Inflammatory macrophage treated with lipopolysaccharide for 4 hours (primary cell): ENCODE measurements at places on chromosomes 16 and 17.

DNA sequence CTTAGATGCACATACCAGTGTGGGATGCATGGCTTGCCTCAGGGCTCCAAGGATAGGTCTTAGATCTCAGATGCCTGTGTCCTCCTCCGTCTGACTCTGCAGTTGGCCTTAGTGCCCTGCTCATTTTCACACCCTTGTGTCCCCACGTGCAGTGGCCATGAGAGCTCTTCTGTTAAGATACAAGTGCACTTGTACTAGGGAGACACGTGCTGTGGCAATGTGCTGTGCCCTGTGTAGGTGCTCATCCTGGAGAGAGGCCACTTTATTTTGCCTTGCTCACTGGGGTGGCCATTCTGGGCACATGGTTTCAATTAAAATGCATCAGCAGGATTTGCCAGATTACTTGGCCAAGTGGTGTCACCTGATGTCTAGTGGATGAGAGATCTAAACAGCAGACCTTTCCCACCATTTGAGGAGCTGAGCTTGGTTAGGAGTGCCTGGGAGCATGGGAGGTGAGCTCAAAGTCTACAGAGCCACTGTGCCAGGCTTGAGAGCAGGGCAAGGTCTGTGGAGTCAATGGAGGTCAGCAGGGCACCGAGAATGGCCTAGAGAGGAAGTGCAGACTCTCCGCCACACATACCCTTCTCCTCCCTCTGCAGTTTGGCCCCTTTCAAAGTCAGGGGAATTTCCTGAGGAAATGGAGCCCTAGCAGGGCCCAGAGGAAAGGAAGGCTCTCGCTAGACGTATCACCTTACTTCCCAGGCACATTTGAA lies 25.2 kb upstream of the SMPD3 start:
- peak; percentile 69 for DNase-seq

DNA sequence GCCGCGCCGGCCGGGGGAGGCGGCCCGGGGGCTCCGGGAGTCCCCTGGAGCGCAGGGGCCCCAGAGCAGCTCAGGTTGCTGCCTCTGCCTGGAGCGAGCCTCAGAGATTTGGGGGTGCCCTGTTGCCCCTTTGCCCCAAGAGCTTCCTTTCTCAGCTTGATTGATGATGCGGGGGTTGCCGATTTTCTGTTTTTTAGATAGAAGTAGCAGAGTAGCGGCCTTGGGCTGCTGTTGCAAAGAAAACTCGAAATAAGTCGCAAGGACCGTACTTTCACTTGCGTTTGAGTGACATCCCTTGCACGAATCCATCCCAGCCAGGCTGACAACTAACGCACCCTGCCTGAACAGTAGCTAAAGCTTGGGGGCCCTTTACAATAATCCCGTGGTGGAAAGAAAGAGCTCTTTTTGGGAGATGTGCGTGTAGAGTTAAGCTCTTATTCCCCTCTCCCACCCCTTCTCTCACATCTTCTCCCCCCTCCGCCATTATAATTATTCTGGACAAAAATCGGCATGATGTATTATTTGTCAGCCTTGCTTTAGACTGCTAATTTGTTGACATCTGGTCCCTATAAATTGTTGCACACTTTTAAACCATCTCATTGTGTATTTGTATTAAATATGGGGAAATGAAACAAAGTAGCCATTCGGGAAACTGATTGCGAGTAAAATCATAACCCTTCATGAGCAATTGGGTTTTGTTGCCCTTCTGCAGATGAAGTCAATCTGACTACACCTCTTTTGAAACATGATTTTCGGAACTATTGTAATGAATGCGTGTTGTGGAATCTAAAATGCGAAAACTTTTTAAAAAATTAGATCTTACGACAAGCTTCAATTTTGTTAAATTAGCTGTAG lies 873 bp downstream of the USP10 start:
- DNase-seq, result peak; percentile 66

- DNase-seq, result no peak
Observed at GRCh38 chr16:67537636-67538591, 9.3 kb downstream of the RIPOR1 start.

DNA sequence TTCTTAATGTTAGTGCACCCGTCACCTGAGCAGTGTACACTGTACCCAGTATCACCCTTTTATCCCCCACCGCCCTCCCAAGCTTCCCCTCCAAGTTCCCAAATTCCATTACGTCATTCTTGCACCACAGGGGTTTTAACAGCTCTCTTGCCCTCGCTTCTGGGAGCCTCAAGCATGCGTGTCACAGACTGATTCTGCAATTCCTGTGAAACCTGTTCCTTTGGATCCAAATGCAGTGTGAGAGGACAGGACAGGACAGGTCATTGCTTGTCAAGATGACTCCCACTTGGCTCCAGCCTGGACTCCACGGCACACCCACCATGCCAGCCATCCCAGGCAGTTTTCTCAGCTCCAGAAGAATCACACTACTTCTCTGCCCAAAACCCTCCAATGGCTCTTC lies 44.1 kb downstream of the CYB5D2 start:
- peak; percentile 21 for DNase-seq

- DNase-seq, result no peak
Observed at GRCh38 chr16:13996778-13997288, 74.3 kb upstream of the MRTFB start.

GRCh38 chr17:77527409-77527808 lies 386.6 kb downstream of the SEC14L1 start:
- DNase-seq, result no peak

- DNase-seq, result no peak
Observed at GRCh38 chr17:8698162-8698971, 46.3 kb downstream of the CCDC42 start.

- no peak for DNase-seq
Observed at GRCh38 chr17:37312137-37312923, 63.5 kb upstream of the C17orf78 start.

DNA sequence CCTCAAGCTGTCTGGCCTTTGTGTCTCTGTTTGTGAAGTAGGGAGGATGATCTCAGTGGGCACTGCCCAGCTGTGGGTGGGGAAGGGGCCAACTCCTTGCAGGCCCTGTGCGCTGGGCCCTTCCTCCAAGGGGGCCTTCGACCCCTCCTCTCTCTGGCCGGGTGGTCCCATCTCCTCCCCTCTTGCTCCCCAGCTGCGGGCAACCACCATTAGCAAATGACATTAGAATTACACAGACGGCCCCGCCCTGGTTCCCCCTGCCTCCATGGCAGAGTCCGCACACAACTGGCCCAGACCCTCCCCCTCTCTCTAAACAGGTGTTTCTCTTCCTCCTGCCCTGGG lies 2.5 kb upstream of the SLC6A4 start:
- no peak for DNase-seq

DNA sequence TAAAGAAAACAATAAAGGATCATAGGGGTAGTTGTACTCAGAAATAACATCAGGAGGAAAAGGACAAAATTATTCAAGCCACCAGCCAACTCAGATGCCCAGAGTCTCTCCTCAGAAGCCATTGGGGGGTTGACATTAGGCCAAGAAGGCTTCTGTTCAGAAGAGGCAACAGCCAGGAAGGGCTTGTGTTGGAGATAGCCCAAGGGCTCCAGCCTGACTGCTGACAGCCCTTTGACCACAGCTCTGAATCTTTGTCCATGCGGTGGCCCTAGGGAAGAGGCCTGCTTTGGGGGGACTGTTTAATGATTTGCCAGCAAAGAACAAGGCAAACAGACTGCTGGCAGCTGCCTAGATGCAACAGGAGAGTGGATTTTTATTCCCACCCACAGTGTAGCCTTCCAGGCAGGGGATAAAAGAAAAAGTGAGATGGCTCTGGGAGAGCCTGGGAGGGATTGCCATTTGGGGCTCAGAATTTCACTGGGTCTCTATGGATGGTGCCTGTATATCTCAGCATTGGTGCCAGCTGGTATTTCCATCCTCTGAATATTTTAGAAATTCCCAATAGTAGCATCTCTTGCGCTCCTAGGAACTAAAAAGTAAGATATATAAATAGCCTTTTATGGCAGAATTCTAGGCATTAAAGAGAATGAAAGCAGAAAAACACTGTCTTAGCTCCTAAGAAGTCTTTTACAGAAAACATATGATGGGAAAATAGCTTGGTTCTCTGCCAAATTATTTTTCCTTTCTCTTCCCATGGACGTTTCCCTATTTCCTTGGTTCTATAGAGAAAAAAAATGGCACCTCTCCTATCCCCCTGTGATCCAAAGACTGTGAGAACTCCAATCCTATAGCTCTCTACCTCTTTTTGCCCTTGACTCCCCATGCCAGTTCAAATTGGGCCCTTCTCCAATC lies 29.4 kb upstream of the SUPT4H1 start:
- no peak for DNase-seq

DNA sequence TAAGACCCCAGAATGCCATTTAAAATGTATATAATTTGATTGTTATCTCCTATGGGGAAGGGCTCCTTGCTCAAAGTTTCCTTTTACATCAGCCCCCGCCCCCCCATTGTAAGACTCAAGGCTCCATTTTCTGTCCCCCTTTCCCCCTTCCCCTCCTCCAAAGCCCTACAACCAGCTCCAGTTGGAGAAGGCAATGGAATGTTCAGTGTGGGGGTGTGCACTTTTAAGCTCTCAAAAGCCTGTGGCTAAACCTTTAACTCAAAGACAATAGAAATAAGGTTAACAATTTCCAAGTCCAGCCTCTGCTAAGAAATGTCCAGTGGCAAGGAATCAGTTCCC lies 114.7 kb downstream of the NOG start:
- no peak for DNase-seq

DNA sequence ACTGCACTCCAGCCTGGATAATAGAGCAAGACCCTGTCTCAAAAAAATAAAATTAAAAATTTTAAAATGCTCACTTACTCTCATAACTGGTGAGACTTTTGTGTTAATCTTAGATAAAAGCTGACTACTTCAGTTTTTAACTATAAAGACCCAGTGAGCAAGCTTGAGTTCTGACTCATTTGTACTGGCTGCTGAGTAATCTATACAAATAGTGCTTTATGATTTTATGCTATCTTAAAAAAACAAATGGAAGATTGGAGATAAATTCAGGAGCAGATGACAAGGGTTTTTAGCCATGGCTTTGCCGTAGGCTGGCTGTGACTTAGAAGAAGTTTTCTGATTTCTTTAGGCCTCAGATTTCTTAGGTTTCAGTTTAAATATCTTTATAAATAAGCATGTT lies 30.5 kb downstream of the SNTB2 start:
- DNase-seq, result no peak

DNA sequence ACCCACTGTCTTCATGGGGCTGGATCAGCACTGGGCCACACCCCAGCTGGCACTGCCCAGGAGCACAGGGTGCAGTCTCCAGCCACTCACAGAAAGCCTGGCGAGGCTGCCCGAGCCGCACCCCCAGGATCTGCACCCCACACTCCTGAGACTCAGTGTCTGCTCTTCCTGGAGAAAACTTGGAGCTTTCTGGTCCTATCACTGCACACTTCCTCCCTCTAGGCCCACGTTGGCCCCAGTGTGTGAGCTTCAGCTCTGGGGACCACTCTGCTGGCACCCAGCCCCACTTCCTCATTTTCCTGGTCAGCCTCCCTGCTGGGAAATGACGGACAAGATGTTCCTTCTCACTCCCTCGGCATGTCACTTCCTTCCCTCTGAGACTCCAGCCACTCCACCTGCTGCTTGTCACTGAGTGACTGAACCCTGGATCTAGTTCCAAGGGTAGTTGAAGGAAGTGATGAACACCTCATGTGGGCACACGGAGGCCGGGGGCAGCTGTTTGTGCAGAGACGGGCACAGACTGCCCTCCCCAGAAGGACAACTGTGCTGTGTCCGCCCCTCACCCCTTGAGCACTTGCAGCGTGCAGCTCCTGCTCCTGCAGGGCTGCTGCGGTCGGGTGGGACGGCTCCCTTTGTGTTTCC lies 29.0 kb downstream of the ZC3H18 start:
- peak; percentile 80 for DNase-seq

GRCh38 chr17:9361188-9361955 lies 214.2 kb downstream of the STX8 start:
- DNase-seq, result peak; percentile 88

DNA sequence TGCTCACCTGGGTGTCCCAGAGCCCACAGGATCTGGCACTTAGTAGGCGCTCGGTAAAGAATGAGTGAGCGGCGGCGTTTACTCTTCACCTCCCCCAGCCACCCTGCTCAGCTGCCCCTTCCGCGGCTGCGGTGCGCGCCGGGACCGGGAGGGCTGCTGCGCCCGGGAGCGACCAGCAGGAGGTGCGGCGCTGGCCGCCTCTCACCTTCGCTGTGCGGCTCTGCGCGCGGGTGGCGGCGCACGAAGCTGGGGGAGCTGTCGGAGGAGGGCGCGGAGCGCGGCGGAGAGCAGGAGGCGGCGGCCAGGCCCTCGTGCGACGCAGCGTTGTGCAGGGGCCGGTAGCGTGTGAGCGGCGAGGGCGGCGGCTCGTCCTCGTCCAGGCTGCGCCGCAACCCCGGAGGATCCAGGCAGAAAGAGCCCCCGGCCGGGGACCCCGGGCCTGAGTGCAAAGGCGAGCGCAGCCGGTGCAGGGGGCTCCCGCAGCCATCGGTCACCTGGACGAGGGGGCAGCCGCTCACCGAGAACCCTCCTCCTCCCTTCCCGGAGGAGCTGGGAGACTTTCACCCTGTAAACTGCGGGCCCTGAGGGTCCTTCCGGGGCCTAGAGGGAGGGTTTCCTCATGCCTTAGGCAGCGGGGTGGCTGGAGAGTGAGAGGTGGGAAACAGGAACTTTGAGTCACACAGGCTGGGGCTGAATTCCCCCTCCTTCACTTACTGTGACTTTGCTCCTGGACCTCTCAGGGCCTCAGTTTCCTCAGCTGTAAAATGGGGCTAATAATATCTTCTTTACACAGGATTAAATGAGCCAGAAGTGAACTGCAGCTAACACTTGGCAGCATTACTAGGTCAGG lies 12.5 kb downstream of the SAMD14 start:
- peak; percentile 24 for DNase-seq

DNA sequence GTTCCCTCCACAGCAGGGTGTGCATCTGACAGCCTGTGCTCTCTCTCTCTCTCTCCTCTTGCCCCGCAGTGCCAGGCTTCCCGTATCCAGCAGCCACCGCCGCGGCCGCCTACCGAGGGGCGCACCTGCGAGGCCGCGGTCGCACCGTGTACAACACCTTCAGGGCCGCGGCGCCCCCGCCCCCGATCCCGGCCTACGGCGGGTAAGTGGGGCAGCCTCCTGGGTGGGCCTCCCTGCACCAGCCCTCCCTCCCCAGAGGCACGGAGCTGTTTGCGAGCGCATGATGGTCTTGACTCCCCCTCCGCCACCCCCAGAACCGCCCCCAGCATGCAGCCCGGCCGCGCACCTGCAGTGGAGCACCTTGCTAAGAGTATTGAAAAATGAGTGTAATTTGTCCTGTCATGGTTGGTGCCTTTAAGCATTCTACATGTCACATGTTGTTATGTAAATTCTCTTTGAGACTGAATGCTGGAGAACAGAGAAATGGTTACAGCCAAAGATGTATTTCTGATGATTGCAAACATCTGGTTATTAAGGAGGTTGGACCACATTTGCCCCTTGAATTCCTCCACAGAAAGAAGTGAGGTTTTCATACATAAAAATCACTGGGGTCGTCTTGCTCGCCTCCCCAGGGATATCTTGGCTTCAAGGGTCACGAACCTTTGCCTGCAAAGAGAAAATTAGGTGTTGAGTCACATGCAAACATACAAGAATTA lies 321.3 kb downstream of the RBFOX1 start:
- no peak for DNase-seq
